ENCODE measurements at places on chromosomes 11 and 22. TPM values are rescaled to one million over a fixed set of nuclear protein-coding genes. Genes with fewer than 3 reads are reported as not detected.

Gene CBX7
- total RNA-seq, result 11.6 TPM

Gene PANX2
- 1.0 TPM for total RNA-seq

Gene SERHL2
- 2.3 TPM for total RNA-seq

Gene OR5AR1
- total RNA-seq, result not detected

Gene CRYBB2
- not detected for total RNA-seq

Gene OR5B12
- not detected for total RNA-seq

Gene TMEM45B
- 0.58 TPM for total RNA-seq

Gene XKR3
- not detected for total RNA-seq

Gene ZNRF3
- total RNA-seq, result 2.2 TPM

Gene TESMIN
- total RNA-seq, result 3.2 TPM

Measured in activated naive CD8-positive, alpha-beta T cell treated with anti-CD3 and anti-CD28 coated beads for 36 hours (primary cell).